Brain (organoid and tissue), 16 donors: ENCODE measurements at places on chromosomes 5 and 9.

DNA sequence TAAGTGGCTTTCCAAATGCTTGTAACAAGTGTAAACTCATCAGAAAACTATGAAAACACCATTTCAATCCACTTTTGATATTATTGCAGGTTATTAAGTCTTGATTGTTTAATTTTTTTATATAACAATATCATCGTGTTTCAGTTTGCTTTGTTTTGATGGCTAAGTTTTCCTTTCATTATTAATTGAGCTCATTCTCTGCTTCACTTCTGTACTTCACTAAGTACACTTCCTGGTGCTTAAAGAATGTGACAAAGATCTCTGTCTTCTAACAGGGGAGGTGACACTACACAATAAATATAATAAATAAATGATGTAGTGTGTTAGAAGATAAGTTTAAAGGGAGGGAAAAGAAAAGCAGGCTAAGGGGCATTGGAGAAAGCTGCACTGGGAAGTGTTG is 13.0 kb upstream of the RAD23B start:
- DNase-seq: no peak

DNA sequence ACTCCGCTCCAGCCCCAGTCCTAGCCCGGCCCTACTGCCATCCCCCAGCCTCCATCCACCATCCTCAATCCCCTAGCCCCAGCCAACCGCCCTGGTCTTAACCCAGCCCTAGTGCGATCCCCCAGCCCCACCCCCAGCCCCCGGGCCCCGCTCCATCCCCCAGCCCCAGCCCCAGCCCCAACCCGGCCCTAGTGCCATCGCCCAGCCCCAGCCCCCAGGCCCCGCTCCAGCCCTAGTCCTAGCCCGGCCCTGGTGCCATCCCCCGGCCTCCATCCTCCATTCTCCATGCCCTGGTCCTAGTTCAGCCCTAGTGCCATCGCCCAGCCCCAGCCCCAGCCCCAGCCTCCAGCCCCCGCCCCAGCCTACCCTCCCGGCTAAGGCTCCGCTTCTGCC is 398 bp downstream of the TOR1A start:
- no peak for DNase-seq

- DNase-seq: no peak
Observed at GRCh38 chr9:131255676-131256197, 20.6 kb downstream of the FAM78A start.

DNA sequence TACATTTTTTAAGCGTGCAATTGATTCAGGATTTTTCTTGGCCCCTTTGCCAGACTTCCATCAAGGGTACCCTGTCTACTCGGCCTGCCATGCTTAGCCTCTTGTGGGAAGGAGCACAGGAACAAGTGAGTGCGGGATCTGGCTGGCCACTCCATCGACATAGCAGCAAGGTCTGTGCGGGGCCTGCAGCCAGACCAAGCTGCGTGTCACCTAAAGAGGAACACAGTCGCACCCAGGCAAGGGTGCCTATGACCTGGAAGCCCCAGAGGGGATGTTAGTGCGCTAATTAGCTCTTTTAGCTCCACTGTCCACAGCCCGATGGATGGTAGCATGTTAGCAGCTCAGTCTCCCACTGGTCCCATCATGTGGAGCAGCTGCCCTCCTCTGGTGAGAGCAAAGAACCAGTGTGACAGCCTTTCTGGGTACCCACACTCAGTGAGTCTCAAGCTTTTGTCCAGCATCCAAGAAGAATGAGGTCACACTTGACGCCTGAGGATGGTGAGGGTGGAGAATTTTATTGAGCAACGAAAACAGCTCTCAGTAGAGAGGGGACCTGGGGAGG is 38.7 kb downstream of the FTMT start:
- no peak for DNase-seq

- no peak for DNase-seq
Observed at GRCh38 chr9:129027685-129028191, 393 bp downstream of the SH3GLB2 start.

- DNase-seq: no peak
Observed at GRCh38 chr9:35510754-35511428, 21.0 kb downstream of the RUSC2 start.
